ENCODE measurements at places on chromosomes 4 and X.

DNA sequence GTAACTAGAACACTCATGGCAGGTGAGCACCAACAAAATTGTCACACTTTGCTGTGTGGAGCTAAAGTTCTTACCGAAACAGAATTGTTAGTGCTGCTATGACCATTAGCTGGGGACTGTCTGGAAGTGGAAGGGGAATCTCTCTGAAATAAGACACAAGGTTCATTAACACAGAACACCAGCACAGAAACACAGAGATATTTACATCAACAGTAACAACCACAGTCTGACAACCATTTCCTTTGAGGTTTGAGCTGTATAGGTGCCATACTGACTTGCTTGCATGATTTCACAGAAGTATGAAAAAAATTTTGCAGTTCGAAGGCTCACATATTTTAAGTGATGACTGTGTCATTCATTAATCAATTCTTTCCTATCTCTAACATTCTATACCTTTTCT, 109.8 kb downstream of the NYX start:
- peak; percentile 27 for DNase-seq

DNA sequence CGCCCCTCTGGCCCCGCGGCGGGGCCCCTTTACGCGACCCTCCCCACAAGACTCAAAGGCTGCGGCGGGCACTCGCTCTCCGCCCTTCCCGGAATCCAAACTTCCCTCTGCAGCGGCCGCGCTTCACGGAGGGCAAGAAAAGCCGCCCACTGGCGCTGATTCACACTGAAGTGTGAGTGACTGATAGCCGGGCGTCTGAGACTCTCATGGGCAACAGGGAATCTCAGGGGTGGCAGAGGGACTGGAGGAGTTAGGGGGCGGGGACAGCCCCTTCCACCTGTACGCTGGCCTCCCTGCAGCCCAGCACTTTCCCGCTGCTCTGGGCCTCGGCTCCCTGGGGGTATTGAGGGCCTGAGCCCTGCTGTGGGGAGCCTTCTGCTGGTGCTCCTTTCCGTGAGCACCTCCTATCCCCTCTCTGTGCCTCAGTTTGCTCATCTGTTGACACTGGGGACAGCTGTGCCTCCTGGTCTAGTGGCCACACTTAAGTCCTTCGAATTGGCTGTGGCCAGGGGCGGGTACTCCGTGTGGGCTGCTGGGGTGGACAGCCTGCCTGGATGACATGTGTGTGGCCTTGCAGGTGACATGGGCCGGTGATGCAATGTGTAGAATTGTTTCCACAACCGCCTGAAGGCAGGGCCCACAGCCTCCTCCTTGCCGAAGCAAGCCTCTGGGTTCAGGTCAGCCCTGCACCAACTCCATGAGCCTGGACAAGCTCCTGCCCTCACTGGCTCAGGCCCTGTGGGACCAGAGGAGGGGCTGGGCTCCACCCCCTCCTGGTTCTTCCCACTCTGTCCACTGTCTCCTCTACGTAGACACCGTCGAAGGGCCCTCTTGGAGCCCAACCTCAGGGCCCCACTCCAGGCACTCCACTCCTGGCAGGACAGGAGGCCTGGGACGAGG, 951 bp downstream of the SH3BP2 start:
- DNase-seq, result peak; percentile 38

- DNase-seq, result no peak
These were observed 282.7 kb downstream of the ANKRD50 start for GRCh38 chr4:124429746-124430250.

DNA sequence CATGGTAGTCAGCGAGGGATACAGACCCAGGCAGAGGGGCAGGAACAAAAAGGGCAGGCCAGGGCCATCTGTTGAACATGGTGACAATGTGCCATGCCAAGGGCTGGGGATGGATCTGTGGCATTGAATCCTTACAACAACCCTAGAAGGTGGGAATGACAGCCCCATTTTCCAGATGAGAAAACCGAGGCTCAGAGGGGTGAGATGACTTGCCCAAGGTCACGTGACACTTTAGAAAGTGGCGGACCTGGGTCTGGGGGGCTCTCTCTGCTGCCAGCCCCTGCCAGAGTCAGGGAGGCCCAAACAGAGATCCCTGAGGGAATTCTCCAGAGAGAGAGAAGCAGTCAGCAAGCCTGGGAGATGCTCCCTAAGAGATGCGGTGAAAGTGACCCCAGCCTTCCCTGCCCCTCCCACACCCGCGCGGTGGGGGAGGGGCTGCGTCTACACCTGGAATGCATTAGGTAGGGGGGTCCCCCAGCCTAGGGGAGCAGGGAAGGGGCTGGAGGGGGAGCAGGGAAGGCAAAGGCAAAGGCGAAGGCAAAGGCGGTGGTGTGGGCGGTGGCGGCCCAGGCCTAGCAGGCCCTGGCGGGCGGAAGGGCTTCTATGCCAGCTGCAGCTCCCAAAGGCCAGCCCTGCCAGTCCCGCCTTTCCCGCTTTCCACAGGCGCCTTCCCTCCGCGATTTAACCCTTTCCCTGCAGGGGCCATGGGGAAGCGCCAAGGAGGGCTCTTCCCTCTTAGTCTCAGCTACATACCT, 13.0 kb downstream of the FGD1 start:
- DNase-seq, result no peak

- DNase-seq, result no peak
These were observed 222.1 kb upstream of the TAPT1 start for GRCh38 chr4:16448241-16448840.

DNA sequence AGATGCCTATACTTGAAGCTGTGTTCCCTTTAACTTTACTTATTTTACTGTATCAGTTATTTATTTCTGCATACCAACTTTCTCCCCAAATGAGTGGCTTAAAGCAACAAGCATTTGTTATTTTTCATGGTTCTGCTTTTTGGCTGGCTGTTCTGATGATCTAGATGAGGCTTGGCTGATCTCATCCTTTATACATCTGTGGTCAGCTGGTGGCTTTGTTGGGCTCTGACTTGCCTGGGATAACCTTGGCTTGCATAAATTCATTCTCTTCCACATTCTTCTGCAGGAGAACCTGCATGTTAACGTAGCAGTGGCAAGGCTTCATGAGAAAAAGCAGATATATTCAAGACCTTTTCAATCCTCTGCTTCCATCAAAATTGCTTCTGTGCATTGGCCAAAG, 1317.6 kb downstream of the ADGRL3 start:
- peak; percentile 16 for DNase-seq

GRCh38 chr4:149836546-149836945, 20.9 kb upstream of the IQCM start:
- DNase-seq, result peak; percentile 54

- no peak for DNase-seq
These were observed 8.4 kb upstream of the NWD2 start for GRCh38 chr4:37236165-37236564.

GRCh38 chr4:158255727-158256324, 45.5 kb downstream of the TMEM144 start:
- DNase-seq, result peak; percentile 29

DNA sequence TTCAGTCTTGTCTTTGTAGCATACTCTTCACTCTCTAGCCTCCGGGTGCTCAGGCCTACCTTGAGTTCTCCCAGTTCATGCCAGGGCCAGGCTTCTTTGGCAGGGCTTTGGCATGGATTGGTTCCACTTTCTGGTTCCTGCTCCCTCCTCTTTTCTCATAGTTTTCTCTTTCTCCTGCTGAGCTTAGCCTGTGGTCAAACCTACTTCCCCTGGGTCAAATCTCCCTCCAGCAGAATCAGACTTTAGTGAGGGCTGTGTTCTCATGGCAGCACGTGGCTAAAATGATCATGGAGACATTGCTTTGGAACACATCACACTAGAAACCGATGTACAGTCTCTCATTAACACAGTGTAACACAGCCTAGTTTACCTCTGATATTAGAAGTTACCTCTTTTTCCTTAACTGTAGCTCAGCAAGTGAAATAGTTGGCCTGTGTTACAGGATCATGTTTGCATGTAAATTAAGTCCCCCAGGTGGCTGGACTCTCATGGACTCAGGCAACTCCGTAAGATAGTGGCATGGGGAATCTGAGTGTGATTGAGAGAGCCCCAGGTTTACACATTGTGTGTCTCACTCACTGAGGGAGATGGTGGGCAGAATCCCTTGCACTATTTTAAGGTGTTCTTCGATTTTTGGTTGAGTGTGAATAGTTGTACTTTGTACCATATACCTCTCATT, 13.3 kb downstream of the RAB9A start:
- no peak for DNase-seq
